ENCODE measurements at places on chromosomes 5 and 9.

- DNase-seq, result no peak
Measured at GRCh38 chr5:132446621-132447020, 44.0 kb downstream of the IRF1 start.

DNA sequence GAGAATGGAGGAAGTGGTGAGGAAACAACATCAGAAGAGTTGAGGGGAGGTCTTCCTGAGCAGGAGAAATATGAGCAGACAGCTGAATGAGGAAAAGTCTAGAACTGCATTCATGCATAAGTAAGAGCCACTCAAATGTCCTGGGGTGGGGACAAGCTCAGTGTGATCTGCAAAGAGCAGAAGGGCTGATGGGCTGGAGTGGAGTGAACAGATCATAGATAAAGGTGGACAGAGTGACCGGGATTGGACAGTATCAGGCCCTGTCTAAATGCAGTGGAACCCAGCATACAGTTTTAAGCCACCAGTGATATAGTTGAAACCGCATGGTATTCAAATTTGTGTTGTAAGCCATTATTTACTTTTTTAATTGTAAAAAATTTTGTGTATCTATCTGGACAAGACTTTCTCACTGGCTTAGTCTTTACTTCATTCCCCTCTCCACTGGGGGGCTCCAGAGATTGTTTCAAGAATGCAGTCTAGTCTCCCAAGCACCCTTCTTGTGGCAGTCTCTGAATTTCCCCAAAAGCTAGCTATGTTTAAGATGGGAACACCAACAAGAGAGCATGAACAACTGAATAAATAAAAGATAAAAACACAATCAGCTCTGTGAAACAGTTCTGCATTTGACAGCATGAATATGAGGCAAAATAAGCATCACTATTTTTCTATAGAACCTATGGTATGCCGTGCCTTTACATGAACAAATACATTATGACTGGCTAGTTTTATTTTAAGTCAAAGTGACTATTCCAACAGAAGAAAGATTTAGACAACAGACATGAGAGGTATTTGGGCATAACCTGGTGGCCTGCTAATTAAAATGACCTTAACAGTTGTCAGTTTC lies 10.7 kb upstream of the STK32A start:
- no peak for DNase-seq

DNA sequence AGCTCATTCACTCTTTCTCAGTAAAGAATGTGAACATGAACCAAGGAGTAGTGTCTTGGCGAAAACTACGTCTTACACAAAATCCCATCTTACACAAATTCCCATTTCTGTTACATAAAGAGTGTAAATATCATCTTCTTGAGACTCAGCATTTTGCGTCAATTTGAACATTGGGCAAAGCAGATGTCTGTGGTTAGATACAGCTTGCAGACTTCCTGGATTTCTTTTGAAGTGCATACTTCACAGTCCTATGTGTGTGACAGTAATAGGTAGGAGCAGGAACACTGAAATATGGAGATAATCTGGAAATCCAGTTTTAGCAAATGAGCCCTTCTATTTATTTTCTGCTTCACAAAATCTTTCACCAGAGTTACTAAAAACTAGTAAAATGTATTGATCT lies 58.8 kb downstream of the C6 start:
- DNase-seq, result no peak

DNA sequence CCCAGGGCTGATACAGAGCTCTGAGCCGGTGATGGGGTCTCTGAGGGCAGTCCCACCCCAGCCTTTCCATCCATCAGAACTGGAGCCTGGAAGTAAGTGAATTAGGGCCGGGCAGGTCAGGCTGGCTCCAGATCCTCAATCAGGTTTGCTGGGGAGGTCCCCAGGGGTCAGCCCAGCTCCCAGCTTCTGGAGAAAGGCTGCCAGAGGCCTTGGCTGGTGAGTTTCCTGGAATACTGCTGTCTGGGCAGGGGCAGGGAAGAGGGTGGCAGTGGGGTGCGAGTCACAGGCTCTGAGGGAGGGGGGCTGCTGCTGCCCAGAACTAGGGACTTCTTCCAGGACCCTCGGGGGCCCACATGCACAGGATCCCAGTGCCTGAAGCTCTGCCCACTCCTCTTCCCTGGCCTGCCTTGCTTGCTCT lies 200.6 kb upstream of the MVB12B start:
- DNase-seq, result no peak

- no peak for DNase-seq
Measured at GRCh38 chr5:65067147-65067506, 298.4 kb downstream of the CWC27 start.

DNA sequence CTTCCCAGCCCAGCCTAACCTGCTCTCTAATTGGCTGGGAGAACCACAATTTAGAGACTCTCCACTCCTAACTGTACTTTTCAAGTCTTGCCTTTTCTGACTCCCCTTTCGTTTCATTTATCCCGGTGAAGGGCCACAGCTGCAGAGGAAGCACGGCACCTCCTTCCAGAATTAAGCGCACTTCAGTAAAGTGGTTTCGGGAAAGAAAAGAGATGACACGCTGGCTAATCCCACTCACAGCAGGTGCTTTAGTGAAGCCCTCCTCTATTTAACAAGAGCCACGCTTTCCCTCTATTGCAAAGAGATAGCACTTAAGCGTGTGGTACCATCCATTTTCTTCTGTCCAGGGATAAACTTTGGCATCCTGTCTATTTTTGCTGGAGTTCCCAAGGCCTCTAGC lies 4.8 kb downstream of the DNAH5 start:
- DNase-seq, result no peak

- DNase-seq, result no peak
Measured at GRCh38 chr5:3337812-3338541, 257.7 kb upstream of the IRX1 start.

DNA sequence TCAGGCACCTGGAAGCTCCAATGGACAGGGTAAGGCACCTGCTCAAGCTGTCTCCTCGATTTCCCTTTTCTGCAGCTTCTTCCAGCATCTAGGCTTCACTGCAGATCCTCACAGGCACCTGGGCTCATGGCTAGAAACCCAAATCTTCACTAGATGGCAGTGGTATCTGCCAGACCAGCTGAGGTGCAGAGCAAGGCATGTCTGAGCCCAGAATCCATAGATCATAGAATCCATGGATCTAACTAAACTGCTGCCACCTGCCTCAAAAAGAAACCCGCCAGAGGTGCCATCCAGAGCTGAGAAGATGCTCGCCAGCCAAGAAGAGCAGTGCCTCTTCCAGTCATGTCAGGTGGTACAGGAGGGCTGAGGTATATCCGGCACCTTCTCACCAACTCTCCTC lies 6.9 kb downstream of the SHC3 start:
- no peak for DNase-seq

- no peak for DNase-seq
Measured at GRCh38 chr9:27059907-27060306, 49.1 kb upstream of the TEK start.

Data from activated gamma-delta T cell (primary cell).